Left cardiac atrium (tissue), 4 donors: ENCODE measurements at places on chromosomes 12 and 14. TPM values are rescaled to one million over a fixed set of nuclear protein-coding genes. Genes with fewer than 3 reads are reported as not detected.

DNA sequence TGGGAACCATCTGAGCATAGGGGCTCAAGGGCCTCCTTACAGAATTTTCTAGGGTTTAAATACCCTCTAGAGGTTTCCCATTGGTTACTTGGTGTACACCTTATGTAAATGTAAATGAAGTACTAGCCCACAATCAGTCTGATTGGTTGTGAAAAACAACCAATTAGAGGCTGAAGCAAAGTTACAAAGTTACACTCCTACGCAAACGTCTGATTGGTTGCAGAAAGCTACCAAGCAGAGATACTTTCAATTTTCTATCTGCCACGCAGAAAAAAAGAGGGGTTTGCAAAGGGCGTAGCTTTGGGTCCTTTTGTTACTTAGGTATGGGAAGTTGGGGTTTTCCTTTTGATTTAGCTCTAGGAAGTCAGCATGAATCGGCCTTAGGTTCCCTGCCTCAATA lies 1.8 kb upstream of the TMEM19 start:
- DNase-seq, result no peak

DNA sequence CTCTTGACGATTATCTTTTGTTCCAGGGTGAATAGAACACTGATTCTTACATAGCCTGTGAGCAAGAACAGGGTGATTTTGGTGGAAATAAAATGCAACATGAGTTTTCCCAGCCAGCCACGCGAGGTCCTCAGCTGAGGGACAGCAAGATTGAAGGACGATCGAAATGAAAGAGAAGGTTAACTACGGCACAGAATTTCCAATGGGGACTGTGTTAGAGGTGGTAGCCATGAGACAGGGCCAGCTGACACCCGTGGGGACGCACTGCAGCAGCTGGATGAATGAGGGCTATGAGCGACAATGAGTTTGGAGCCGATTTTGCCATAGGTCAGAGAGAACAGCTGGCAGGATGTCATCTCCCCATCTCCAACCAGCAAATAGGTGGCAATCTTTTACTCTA lies 243.4 kb upstream of the PELI2 start:
- DNase-seq, result no peak

DNA sequence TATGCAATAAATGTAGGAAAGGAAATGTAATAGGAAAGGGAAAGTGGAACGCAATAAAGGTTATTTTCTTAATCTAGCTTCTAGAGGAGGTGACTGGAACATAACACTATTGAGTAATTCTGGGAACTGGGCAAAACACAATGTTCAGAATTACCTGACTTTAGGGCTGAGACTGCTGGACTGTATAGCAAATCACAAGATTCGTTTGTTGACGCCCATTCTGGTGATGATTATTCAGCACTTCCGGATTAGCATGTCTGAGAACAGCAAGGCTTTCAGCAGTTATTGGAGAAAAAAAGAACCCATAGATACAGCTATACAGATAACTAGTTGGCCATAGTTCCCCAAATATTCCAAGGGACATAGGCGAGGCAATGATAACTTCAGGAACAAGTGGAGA lies 2.3 kb upstream of the KLRD1 start:
- no peak for DNase-seq

GRCh38 chr12:49582201-49582600 lies 14.3 kb upstream of the MCRS1 start:
- no peak for DNase-seq

- no peak for DNase-seq
Observed at GRCh38 chr12:131250028-131250950, 296.6 kb downstream of the ADGRD1 start.

The SLC5A8 gene
- total RNA-seq, result not detected

The LMO3 gene
- 4.2 TPM for total RNA-seq

The FITM1 gene
- total RNA-seq, result 103 TPM

DNA sequence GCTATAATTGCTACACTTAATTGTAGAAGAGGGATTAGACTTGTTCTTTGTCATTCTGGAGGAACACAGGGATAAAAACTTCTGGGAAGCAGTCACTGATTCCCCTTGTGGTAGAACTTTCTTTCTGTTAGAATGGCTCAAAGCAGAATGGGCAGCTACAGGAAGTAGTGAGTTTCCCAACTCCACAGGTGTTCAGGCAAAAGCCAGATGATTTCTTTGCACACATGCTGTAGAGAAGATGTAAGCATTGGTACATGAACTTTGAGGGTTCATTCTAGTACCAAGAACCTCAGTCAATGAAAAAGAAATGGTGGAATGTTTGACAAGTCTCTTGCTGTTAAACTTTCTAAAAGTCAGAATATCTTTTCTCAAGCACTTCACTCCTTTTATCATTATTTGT lies 4.3 kb downstream of the NDUFA9 start:
- no peak for DNase-seq

The CFL2 gene
- total RNA-seq, result 356 TPM

The CCDC197 gene
- not detected for total RNA-seq

The ACTR10 gene
- 66.9 TPM for total RNA-seq

DNA sequence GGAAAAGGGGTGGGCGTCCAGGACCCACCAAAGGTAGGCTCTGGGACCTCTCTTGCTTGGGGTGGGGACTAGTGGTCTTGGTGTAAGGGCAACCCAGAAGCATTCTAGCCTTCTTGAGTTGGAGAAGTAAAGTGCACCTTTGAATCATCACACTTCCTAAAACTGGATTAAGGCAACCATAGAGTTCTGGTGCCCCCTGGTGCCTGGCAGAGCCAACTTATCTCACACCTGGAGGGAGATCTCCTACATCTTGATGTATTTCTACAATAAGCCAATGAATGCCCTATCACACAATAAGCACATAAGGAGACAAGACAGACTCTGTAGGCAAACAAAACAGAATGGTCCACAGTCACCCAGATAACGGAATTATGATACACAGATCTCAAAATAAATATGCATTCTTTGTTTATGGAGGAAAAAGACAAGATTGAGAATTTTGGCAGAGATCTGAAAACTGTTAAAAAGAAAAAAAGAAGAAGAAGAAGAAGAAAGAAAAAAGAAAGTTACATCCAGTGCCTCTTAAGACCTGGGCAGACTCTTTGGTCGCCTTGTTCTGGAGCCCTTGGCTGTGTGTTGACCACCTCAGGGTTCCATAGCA lies 95.9 kb upstream of the PPP2R5C start:
- DNase-seq, result no peak

DNA sequence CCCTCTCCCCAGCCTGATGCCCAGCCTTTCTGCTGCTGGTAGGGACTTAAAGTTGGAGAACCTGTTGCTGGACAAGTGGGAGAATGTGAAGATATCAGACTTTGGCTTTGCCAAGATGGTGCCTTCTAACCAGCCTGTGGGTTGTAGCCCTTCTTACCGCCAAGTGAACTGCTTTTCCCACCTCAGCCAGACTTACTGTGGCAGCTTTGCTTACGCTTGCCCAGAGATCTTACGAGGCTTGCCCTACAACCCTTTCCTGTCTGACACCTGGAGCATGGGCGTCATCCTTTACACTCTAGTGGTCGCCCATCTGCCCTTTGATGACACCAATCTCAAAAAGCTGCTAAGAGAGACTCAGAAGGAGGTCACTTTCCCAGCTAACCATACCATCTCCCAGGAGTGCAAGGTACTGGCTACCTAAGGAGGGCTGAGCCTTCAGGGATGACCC lies 1.6 kb downstream of the TSSK4 start:
- DNase-seq, result no peak

The PRPF39 gene
- 12.8 TPM for total RNA-seq

- DNase-seq, result no peak
Observed at GRCh38 chr12:101591781-101592180, 3.0 kb upstream of the MYBPC1 start.

The SLC6A12 gene
- total RNA-seq, result 0.41 TPM

- DNase-seq, result peak; percentile 73
Observed at GRCh38 chr12:70243510-70244371, 508 bp downstream of the CNOT2 start.
